Right ventricle myocardium inferior (tissue), 1 donor: ENCODE measurements at places on chromosomes 2 and 18. TPM values are rescaled to one million over a fixed set of nuclear protein-coding genes. Genes with fewer than 3 reads are reported as not detected.
A peak's percentile ranks its signal among the peaks of the same experiment; 100 is the strongest.

DNA sequence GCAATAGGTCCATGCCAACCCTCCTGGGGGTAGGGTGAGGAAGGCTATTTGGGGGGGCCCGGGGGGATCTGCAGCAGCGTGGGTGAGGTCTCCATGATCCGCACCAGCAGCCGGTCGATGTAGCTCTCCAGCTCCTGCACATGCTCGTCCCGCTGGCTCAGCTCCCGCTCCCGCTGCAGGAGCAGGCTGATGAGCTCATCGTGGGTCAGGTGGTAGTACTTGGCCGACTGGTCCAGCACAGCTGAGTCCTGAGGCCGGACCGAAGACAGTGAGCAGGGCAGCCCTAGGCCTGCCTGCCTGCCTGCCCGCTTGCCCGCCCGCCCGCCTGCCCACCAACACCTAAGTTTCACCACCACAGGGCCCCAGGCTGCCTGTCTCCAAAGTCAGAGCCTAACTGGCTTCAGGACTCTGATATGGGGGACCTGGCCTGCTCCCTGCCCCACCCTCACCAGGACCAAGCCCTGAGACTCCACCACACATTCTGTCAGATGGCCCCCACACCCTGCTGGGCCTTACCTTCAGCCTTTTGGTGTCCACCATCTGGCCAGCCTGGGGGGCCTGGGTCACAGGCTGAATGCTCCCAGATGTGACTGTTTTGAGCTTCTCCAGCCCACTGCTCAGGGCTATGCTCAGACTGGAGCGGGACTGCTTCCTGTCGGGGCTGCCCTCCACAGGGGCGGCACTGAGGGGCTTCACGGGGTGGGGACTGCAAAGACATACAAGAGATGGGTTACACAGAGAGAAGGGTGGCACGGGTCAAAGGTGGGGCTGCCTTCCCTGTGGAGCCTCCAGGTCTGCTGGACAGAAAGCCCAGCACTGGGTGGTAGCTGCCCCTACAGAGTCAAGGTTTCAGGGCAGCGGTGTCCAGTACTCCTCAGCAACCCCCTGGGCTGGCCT is 4.2 kb upstream of the SFXN5 start:
- no peak for DNase-seq

GRCh38 chr18:62187543-62188510 is 772 bp downstream of the RELCH start:
- DNase-seq: peak; percentile 73

GPBAR1 gene
- 2.0 TPM for total RNA-seq

DNA sequence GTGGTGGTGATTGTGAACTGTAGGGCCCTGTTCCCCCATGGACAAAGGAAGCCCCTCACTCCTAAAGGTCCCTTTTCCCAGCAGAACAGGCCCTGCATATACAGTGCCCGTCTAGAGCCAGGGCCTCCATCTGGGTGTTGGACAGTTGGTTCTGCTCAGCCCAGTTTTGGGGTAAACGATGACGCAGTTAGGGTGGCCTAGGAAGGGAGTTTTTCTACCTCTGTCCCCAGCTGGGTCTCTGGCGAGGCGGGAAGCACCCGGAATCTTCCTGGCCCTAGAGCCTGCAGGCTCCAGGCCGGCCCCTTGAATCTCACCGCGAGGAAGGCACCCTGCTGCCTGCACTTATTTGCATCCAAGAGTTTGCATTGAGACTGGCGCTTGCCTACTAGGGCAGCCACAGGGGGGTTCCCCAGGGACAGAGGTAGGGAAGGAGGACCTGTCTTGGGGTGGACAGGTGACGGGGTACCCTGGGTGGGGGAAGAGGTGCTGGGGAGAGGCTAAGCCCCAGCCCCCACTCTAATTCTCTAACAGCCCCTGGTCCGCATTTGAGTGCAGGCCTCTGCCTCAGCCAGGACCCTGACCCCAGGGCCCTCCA is 529 bp upstream of the MTA3 start:
- no peak for DNase-seq

- no peak for DNase-seq
Measured at GRCh38 chr2:64766841-64767669, 113.3 kb upstream of the SERTAD2 start.

COL4A3 gene
- total RNA-seq: 5.5 TPM

GRCh38 chr18:37710726-37711125 is 145.1 kb upstream of the CELF4 start:
- DNase-seq: no peak

LYPD6B gene
- total RNA-seq: not detected

GAD1 gene
- total RNA-seq: not detected

DNA sequence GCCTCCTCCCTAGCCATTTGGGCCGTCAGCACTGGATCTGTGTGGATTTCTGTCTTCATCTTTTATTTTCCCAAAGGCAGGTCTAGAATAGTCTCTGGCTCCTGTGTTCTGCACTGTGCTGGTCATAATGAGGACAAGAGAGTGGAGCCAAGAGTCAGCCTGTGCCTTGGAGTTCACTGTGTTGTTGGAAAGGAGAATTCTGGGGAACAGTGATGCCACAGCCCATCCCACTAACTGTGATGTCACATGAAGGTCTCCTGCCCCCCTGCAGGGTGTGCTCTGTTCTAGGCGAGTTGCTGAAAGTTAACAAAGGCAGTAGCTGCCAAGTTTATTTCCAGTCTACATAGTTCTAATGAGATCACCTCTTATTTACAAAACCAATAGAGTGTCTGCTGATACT is 248.5 kb downstream of the TPGS2 start:
- no peak for DNase-seq

RAX gene
- not detected for total RNA-seq

- no peak for DNase-seq
Measured at GRCh38 chr18:49757513-49758262, 55.6 kb downstream of the ACAA2 start.

EIF2AK2 gene
- total RNA-seq: 20.7 TPM

HDAC4 gene
- 30.7 TPM for total RNA-seq

DNA sequence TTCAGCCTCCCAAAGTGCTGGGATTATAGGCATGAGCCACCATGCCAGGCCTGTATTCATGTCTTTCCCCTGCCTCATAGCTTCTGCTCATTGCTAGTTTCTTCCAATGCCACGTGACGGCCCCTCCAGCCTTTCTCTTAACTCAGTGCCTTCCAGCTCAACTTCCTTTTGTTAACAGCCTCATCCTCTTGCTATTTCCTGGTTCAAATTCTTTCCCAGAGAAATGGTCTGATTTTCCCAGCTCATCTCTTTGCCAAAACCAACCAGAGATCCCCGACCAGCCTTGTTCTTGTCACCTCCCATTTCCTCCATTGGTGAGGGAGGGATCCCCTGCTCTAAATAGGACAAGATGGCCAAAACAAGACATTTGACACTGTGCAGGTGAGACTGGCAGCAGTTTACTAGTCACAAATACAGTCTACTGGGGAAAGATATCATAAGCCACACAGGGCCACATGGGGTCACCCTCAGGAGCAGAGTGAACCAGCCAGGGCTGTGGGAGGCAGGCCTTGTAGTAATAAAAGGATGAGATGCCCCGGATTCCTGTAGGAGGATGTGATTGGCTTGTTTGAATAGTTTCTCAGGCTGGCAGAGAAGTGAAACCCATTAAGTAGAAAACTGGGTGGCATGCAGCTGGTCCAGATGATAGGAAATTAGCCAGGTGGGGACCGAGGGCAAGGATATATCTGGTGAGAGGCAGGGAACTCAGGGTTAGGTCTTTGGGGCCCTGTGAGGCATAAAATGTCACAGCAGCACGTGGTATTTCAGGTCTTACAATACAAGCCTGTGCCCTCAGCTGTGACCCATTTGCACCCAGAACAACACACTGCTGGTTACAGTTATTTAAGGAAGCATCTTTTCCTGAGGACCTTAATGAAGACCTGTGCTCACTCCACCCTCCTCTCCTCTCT is 6.4 kb downstream of the CD207 start:
- DNase-seq: no peak

LRRTM4 gene
- 0.92 TPM for total RNA-seq

TXNDC2 gene
- not detected for total RNA-seq

- DNase-seq: no peak
Measured at GRCh38 chr18:74255131-74255616, 36.6 kb downstream of the CYB5A start.

ARMC9 gene
- 1.7 TPM for total RNA-seq

DNA sequence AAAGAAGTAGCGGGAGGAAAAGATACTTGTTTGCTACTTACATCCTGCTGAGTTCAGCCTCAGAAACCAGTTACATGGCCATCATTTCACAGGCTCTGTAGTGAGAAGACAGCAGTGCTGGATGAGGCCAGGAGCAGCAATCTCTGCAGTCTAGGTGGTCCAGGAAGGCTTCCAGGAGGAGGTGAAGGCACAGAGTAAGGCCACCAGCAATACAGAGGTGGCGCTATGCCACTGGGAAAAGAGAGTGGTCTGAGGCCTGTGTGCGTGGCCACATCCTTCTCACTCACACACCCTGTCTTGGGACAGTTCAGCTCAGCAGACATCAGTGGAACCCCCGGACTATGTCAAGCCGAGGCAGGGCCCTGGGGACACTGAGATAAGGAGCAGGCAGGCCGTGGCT is 162.7 kb downstream of the KLHL29 start:
- peak; percentile 7 for DNase-seq

GRCh38 chr2:37449761-37450296 is 105.4 kb downstream of the QPCT start:
- no peak for DNase-seq

DNA sequence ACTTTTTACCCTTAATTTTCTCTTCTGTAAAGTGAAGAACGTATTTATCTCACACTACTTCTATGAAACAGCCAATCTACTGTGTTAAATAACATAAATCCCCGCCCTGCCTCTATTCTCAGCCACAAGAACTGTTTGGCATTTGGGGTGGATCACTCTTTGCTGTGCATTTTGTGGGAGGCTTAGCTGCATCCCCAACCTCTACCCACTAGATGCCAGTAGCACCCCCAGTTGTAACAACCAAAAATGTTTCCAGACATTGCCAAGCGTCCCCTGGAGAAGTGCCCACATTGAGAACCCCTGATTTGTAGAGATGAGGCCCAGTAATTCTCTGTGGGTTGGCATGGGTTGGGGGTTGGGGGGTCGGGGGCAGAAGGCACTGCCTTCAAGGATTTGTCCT is 94.7 kb upstream of the BOD1L2 start:
- no peak for DNase-seq

DNA sequence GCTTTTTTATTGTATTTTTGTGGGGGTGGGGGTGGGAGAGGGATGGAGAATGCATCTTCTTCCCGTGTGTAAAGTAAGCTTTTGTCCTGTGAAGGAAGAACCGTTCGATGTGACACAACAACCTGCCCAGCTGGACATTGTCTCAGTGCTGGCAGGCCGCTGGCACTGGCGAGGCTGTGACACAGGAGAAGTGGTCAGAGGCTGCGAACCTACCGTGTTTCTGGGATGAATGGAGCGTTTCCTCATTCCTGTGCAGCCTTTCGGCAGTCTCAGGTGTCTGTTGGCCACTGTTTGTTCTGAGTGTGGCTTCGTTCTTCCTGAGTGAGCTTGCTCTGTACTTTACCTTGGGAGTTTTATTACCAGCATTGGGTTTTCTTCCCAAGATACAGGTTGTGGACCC is 8.0 kb downstream of the RAMP1 start:
- DNase-seq: no peak

PDCL3 gene
- total RNA-seq: 29.2 TPM

GRCh38 chr18:21191596-21192307 is 50.3 kb upstream of the GREB1L start:
- no peak for DNase-seq

GRCh38 chr18:45175511-45175910 is 439.8 kb upstream of the SLC14A2 start:
- no peak for DNase-seq

ACVR2A gene
- 11.7 TPM for total RNA-seq

TMEFF2 gene
- total RNA-seq: 0.11 TPM

GLI2 gene
- 2.2 TPM for total RNA-seq
